ENCODE measurements at places on chromosomes 6 and 20.

DNA sequence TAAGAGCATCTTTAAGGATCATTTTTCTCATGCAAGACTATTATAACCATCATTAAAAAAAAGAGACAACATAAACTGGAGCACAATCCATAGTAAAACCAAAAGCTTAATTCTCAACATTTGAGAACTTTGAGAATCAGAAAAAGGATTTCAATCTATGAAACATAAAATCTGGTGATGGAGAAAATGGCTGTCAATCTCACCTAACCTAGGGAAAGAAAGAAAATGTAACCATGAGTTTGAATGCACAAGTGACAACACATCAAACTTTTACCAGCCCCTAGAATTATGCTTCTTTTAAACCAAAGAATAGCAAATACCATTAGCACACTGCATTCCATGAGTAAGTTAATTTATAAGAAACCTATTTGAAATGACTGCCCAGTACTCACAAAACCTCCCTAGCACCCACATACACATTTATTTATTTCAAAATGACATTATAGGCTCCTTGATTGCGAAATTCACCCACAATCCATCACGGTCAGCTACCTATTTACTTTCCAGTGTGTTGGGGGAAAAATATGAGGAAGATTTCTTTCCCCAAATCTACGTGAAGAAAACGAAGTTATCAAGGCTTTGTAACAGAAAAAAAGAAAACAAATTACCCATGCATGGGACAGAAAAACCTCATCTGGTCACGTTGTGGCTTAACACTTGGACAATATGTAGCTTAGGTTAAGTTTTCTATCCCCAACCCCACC lies 828 bp downstream of the ASCC3 start:
- DNase-seq = no peak

GRCh38 chr6:155628306-155628705 lies 172.7 kb upstream of the NOX3 start:
- no peak for DNase-seq

DNA sequence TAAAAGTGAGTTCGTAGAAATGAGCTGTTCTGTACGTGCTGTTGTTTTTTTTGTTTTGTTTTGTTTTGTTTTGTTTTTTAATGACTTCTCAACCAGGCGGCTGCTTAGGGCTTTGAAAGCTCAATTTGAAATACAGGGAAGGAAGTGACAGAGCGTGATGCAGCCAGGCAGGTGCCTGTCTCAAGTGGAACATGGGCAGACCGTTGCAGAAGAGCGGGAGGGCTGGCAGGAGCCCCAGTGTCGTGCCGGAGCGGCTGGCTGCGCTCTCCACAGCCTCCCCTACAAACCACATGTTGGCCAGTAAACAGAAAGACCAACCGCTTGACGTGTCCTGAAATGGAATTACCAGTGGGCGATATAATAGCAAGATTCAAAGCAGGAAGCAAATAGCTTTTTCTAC lies 164.9 kb upstream of the RREB1 start:
- DNase-seq = no peak

- no peak for DNase-seq
Measured at GRCh38 chr6:142544199-142544838, 242.5 kb downstream of the ADGRG6 start.

DNA sequence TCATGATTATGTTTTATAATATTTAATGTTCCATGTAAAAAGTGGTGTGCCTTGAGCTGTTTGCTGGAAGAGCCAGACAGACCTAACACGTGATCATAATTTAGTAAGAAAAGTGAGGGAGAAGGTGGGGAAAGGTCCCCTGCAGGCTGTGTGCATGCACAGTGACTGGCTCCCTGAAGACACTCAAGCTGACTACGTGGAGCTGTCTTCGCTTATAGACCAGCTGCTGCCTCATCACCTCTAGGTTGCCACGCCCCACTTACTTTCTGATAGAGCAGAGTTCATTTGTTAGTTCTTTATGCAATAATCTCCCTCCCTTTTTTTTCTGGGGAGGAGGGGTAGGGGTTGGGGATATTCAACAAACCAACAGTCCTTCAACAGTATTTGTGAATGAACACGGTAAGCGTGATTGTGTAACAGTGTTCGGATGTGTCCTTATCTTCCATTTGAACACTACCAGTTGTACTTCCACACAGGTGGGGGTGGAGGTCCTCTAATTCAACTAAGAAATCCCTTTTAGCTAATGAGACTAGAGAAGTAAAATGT lies 157.3 kb downstream of the BACH2 start:
- no peak for DNase-seq

- no peak for DNase-seq
Measured at GRCh38 chr6:143579703-143580102, 68.2 kb upstream of the FUCA2 start.

- DNase-seq = peak; percentile 80
Measured at GRCh38 chr20:63653041-63653973, at the start of gene STMN3. TSS of gene STMN3 (minus strand) at chr20:63653424. CDS start at chr20:63653345, 79 bp downstream.

DNA sequence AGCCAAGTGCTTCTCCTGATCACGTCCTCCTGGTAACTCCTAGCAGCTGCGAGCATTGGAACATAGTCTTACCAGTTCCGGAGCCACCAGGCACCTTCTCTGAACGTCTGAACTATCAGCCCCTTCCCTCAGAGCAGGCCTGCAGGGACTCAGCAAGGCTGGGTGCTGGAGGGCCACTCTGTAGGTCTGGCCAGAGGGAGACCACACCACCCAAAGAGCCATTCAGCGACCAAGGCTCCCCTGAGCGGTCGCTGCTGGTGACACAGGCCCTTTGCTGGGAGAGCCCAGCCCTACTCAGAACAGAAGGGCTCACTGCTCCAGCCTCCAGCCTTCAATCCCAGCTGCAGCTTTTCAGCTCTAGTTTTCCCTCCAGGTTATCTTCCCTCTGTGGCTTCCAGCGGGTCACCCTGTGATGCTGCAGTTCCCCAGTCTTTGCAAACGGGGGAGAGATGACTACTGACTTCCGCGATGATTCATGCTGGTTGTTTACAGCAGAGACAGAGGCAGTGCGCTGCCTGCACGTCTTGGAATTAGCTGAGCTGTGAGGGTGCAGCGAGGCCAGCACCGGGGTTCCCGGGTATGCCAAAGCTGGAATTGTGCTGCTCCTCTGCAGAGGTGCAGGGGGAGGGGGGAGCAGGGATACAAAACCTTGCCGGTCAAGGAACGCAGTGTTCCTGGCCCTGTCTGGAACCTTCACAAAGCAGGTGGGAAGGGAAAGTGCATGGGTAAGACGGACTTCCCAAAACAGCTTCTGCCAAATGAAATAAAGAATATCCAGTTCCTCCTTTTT lies 161.4 kb downstream of the LY86 start:
- DNase-seq = no peak

GRCh38 chr6:17967668-17968518 lies 19.5 kb downstream of the KIF13A start:
- DNase-seq = no peak

- DNase-seq = no peak
Measured at GRCh38 chr20:2687514-2687913, 5.1 kb upstream of the EBF4 start.
